ENCODE measurements at places on chromosomes 1 and 21.

DNA sequence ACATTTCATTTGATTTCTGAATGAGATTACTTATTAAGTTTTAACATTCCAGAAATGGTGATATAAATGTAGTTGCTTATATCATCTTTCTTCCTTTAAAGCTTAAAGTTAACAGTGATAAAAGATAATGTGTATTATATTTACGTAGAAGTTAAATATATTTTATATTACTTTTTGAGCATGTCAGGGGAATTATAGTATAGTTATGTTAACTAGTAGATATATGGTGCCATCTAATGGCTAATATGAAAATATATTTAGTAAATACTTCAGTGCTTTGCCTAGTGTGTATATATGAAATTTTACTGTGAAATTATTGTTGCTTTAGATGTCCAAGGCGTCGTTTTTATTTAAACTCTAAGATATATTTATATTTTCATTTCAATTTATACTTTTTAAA lies 51.5 kb downstream of the SYT14 start:
- no peak for DNase-seq

- DNase-seq = no peak
Measured at GRCh38 chr1:2631136-2632050, 1.4 kb downstream of the MMEL1 start.

DNA sequence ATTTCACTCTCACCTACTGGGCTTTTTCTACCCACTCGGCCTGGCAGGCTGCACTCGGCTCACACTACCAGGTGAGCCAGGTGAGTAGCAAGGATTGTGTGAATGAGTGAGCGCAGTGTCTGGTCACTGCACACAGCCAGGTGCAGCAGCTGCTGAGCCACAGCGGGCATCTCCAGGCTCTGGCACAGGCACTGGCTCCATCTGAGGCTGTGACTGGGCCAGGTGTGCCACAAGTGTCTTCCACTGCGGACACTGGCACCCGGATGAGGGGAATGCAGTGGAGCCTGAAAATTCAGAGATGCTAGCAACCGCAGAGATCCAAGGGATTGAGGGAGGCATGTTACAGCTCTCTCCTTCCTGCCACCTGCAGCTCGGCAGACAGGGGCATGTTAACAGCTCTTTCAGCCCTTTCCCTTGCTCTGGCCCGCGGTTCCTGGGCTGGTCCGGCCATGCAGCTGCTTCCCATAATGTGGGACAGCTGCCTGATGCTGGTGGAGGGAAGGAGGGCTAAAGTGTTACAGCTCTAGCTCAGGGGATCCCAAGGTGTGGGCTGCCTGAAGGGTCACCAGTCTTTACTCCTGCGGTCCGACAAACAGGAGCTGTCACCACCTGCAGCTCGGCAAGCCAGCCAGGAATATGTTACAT lies 1038.3 kb downstream of the AMY1C start:
- no peak for DNase-seq

DNA sequence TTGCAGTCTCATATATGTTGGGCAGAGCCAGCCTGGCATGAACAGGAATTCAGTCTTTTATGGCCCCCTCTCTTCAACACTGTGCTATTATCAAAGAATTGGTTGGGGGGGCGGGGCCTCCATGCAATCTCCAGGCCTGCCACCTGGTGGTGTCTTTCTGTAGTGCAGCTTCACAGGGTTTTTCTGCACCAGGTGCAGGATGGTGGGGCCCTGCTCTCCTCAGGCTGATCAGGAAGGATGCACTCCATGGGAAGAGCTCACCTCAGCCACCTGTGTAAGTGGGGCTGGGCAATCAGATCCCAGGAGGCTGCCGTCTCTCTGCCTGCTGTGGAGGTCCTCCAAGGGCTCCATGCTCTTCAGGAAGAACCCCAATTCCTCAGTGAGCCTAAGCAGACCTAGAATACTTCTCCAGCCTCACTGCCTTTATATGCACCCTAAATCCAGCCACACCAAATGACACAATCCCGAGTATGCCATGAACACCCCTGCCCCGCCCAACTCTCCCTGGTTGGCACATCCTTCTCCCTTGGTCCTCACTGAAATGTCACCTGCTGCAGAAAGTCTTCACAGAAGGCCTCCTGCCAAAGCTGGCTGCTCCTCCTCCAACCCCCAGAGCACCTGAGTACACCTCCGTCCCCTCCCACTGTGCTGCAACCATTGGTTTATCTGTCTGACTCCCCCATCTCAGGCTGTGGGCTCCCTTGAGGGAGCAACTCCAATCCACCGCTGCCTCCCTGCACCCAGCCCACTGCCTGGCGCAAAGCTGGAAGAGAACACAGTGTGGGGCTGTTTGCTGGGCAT lies 16.5 kb downstream of the STK40 start:
- peak; percentile 31 for DNase-seq

GRCh38 chr1:117794073-117794472 lies 135.3 kb downstream of the GDAP2 start:
- no peak for DNase-seq

- no peak for DNase-seq
Measured at GRCh38 chr1:84271441-84272151, 29.9 kb upstream of the SAMD13 start.

GRCh38 chr1:45796946-45797345 lies 6.5 kb upstream of the MAST2 start:
- DNase-seq = no peak

DNA sequence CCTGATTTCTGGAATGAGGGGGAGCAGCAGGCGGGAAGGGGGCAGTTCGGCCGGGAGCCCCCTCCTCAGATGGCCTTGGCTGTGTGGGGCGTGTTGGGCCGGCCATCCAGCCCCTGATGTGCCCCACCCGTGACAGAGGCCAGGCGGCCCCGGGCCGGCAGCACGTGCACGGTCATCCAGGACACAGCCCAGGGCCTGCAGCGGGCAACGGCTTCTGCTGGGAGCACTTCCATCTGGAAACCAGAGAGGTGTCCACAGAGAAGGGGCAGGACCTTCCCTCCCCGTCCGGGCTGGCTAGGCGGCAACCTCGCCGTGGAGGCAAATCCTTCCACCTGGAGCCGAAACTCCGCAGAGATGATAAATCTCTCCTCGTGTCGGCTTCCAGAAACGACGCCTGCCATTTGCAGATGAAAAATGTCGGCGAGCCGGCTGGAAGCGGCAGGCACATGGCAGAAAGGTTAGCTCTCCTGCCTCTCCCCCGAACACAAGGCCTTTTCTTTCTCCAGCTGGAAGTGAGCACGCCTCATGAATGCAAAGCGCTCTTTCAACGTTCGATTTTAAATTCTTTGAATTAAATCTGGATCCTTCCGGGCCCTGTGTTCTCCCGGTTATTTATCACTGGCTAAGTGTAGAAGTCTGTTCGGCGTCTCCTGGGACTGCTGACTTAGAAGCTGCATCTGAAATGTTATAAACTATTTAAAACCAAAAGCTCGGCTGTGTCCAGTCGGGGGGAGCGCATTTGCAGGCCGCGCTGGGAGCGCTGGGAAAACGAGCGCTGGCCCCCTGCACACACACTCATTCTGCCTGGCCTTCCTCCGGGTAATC lies 9.4 kb upstream of the ACTRT2 start:
- no peak for DNase-seq

DNA sequence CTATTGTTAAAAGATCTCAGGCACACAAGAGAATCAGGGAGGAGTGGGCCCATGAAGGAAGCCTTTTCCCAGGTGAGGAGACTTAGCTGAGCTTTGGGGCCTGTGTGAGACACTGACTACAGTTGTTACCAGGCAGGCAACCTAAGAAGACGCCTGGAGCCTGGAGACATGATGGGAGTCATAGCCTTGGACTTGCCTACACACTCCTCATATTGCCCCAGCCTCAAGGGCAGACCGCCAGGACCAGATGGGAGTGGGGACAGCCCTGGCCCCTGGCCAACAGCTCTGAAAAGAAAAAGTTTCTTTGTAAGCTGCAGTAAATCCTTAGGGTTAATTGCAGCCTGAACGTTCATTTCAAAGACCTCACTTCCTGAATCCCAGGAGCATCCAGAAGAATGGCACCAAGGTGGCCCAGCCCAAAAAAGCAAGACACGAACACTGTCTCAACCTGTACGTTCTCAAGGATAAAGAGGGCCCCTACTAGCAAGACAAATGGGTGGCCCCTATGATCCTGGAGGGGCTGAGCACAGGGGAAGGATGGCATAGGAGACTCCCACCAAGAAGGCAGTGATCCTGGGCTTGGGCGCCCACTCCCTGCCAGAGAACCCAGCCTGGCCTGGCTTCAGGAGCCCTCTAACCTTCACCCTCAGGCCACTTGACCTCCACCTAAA lies 33.2 kb upstream of the BTG2 start:
- no peak for DNase-seq

DNA sequence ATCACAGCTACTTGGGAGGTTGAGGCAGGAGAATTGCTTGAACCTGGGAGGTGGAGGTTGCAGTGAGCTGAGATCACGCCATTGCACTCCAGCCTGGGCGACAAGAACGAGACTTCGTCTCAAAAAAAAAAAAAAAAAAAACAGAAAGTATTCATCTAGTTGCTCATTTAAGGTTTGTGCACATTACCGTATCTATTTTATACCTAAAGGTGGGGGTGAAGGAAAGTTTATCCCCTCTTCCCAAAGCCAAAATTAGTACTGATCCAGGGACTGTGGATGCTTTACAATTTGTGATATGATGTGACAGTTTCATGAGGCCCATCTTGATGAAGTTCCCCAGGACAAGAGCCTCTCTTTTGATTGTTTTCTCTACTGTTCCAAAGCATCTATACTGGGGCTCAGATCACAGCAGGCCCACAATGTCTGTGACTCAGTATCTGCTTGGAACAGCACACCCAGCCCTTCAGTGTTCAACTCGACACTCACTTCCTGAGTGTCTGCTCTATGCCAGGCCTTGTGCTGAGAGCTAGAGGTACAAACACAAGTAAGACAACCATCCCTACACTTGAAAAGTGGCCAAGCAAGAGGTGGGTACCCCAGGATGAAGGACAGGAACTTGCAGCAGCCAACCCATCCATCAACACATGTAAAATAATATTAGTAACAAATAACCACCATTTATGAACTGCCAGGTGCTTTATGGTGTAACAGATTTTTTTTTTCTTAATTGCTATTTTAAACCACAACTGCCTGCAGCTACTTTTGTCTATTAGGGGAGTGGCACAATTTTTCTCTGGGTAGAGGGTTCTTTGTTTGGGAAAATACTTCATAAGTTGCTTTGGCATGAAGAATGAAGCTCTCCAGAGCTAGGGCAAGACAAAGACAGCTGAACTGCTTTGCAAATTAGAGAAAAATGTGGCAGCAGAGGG lies 29.0 kb upstream of the KHDRBS1 start:
- DNase-seq = no peak

DNA sequence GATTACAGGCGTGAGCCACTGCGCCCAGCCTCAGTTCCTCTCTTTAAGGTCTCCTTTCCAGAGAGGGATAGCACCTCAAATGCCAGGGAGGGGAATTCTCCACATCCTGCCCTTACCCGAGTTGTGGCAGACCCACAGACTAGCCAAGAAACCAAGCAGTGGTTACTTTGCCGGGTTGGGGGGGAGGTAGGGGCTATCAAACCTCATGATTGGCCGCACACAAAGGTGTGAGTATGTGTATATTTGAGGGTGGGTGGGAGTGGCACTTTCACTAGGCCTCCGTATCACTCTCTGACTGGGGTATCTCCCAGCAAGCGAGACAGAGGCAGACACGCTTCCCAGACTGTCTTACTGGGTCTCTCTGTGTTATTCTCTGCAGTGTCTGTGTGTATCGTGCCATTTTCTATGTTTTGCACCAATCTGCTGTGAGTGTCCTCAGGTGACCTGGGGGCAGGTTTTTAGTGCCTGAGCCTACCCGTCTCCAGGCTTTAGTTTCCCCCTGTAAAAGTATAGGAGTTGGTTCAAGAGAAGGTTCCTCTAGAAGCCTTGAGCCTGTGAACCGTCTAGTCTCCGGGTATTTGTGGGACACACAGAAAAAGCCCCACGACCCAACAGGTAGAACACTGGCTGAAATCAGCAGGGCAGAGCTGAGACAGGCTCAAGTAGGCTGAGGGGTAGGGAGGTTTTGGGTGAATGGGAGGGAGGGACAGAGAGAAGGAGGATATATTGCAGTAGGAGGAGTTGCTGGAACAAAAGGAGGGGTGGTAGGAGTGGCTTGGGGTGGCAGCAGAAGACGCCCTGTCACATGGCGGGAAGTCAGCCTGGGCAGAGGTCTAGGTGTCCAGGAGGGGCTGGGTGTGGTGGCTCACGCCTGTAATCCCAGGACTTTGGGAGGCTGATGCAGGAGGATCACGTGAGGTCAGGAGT lies 10.3 kb downstream of the LMNA start:
- DNase-seq = no peak

DNA sequence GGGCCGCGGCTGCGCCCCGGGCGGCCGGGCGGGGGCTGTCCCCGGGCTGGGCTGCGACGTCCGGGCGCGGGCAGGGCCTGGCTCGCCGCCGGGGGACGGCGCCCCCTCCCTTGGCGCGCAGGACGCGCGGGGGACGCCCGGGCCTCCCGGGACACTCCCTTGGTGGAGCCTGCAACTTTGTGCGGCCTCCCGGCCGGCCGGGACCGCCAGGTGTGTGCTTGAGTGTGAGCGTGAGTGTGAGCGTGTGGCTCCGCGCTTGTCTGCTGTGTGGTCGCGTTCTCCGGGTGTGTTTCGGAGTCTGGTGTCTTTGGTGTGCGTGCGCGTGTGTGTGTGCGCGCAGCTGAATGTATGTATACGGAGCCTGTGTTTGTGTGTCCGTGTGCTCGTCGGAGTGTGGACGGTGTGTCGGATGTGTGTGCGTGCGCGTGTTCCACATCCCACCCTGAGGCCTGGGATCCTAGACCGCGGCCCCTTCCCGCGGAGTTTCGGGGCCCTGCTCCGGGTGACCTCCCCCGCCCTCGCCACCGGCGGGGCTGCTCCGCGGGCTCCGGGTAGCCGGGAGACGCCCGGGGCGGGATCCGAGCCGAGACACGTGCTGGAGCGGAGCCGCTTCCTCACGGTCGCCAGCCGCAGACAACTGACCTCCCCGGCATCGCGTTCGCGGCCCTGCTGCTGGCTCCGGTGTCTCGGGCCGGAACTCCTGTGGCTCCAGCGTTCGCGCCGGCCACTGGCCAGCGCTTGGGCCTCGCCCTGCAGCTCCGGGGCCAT lies 1.7 kb downstream of the PTPRU start:
- DNase-seq = no peak

DNA sequence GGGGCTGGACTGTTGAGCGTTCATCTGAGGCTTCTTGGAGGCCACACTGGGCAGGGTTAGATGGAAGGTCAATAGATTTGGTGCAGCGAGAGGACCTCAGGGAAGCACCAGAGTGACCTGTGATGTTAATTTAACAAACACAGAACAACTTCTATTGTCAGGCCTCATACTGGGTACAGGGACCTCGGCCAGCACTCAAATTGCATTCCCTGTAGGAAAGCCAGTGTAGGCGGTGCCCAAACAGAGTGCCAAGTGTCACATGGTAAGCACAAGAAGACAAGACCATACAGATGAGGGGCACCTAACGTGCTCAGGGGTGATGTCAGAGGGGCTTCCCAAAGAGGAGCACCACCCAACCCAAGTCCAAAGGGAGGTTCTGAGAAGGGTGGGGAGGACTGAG lies 1.3 kb downstream of the TMEM269 start:
- no peak for DNase-seq

All from amygdala (tissue), 56 donors.